Umbilical cord (tissue), 2 donors: ENCODE measurements at places on chromosomes 1 and 21.

DNA sequence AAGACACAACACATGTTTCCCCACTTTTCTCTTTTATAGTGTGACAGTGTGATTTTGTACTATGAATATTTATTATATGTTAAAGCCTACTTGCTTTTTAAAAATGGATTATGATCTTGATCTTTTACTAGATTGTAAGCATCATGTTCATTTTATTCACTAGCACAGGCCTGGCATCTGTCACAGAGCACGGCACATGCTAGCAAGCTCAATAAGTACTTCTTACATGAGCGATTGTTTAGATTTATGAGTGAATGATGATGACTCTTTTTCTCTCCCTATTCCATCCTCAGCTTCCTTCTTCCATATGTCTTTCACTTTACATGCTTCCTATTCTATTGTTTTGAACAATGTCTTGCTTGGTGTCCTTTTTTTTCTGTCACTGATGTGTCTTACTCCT, 1454.1 kb downstream of the MRPL39 start:
- DNase-seq: peak; percentile 5

DNA sequence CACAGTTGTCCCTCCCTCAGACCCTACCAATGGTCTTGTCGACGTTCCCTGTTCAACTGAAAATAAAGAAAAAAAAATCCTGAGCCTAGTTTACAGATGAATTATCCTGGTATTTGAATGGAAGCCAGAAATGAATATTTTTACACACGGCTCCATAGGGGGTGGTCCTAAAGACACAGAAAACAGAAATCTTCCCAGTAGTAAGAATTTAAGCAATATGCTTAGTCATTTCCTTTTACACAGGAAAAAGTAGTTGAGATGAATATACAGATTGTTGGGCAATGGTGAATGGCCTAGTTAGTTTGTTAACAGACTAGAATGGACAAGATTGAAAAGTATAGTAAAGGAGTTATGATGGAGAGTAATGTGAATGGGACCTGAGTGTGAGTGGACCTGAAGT, 67.4 kb downstream of the RGS18 start:
- DNase-seq: no peak

- DNase-seq: peak; percentile 19
Observed at GRCh38 chr1:48203287-48203900, 19.1 kb upstream of the SLC5A9 start.

GRCh38 chr1:88998716-88999115, 6.3 kb upstream of the KYAT3 start:
- peak; percentile 83 for DNase-seq

DNA sequence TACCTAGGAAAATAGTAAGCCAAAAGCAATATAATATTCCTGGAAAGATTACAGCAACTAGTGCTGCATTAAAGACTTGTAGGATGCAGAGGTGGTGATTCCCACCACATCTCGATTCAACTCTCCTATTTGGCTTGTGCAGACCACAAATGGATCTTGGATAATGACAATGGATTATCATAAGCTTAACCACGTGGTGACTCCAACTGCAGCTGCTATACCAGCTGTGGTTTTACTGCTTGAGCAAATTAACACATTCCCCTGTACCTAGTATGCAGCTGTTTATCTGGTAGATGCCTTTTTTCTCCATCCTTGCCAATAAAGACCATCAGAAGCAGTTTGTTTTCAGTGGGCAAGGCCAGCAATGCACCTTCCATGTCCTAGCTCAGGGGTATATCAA, 542.7 kb upstream of the ADGRL4 start:
- DNase-seq: no peak

GRCh38 chr1:19923953-19924346, 533 bp upstream of the PLA2G2E start:
- DNase-seq: no peak

- peak; percentile 56 for DNase-seq
Observed at GRCh38 chr1:159821171-159821867, 5.4 kb upstream of the SLAMF8 start.

GRCh38 chr1:233627376-233627775, 13.5 kb downstream of the KCNK1 start:
- no peak for DNase-seq

DNA sequence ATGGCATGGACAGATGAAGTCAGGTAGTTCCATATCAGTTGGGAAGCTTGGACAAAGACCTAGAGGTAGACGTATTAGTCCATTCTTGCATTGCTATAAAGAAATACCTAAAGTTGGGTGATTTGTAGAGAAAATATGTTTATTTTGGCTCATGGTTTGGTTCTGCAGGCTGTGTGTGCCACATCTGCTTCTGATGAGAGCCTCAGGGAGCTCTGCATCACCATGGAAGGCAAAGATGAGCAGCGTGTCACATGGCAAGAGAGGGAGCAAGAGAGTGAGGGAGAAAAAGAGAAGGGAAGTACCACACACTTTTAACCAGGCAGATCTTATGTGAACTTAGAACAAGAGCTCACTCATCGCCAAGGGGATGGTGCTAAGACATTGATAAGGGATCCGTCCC, 9.0 kb downstream of the TSACC start:
- no peak for DNase-seq
